ENCODE measurements at places on chromosomes 1 and 21.
A peak's percentile ranks its signal among the peaks of the same experiment; 100 is the strongest.

DNA sequence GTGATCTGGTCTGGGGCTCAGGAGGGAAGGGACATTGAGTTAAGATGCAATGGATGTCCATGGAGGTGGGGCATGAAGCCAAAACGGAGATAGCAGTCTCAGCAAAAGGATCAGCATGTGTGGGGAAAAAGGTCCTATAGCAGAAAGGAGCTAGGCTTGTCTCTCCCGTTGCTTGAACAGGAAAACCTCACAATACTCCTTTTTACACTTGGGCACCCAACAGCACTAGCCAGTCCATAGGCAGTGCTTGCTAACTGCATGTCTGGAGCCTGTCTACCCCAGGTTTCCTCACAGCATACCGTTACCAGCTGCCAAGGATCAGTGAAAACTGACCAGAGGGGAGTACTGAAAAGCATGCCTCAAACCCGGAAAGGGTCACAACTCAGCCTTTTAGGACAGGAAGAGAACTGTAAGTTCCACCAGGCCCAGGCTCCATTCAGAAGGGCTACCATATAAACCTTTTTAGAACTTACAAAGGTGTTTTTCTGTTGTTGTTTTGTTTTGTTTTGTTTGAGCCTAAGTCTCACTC lies 78.6 kb downstream of the JAK1 start:
- no peak for DNase-seq

DNA sequence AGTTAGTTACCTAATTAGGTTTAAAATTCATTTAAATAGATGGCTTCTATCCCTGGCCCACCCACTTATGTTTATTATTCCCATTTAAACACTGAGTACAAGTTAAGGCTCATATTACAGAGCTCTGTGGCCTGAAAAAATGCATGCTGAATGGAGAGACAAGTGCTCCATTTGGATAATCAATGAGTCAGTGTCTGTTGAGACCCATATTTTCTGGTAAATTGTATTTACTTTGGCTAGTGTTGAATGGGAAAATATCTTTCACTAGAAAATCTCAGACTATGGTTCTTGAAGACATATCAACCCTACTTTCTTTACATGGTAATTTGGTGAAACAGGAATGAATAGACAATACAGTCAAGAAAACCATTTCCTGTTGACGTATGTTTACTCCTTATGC lies 356.0 kb downstream of the S1PR1 start:
- DNase-seq: no peak

GRCh38 chr1:106278716-106279115 lies 777.8 kb upstream of the PRMT6 start:
- no peak for DNase-seq

GRCh38 chr1:156801409-156802121 lies 15.1 kb downstream of the SH2D2A start:
- peak; percentile 46 for DNase-seq

- DNase-seq: no peak
Observed at GRCh38 chr1:162206300-162206699, 136.8 kb downstream of the NOS1AP start.

DNA sequence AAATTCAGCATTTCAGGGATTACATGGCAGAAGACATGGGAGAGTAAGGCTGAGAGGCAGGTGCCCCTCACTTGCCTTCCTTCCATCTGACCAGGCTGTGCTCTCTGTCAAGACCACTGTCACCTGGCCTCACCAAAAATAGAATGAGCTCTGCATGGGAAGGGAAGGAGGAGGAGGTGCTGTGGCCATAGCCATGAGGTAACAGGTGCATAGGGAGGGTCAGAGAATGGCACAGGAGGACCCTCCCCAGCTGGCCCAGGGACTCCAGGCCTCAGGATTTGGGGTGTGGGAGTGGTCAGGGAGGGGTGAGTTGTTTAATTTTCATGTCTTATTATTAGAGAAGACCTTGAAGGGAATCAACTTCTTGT lies 192.3 kb downstream of the FCRL5 start:
- DNase-seq: no peak

GRCh38 chr1:165562571-165562970 lies 18.8 kb downstream of the LRRC52 start:
- DNase-seq: no peak

- DNase-seq: no peak
Observed at GRCh38 chr1:99738858-99739465, 27.5 kb downstream of the FRRS1 start.

GRCh38 chr1:214178102-214178501 lies 102.9 kb upstream of the SMYD2 start:
- no peak for DNase-seq

GRCh38 chr1:41734201-41734970 lies 184.3 kb downstream of the HIVEP3 start:
- DNase-seq: no peak

- DNase-seq: no peak
Observed at GRCh38 chr1:48499211-48499735, 27.3 kb upstream of the SPATA6 start.

GRCh38 chr1:34851431-34852105 lies 8.0 kb downstream of the SMIM12 start:
- no peak for DNase-seq

DNA sequence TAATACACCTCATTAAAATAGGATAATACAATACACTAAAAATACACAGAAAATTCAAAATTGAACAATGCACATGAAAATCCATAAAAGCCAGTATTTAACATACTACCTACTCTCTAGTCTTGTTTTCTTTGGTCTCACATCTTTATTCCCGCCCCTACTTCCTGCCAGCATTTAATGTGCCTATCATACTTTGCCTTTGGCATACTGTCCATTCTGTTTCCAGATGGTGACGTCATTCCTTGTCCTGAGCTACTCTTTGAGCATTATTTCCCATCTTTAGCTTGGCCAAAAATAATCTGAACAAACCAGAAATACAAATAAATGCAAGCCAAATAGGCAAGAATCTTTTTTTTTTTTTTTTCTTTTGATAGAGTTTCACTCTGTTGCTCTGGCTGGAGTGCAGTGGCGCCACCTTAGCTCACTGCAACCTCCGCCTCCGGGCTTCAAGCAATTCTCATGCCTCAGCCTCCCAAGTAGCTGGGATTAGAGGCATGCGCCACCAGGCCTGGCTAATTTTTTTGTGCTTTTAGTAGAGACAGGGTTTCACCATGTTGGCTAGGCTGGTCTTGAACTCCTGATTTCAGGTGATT lies 4.4 kb downstream of the HFM1 start:
- no peak for DNase-seq

DNA sequence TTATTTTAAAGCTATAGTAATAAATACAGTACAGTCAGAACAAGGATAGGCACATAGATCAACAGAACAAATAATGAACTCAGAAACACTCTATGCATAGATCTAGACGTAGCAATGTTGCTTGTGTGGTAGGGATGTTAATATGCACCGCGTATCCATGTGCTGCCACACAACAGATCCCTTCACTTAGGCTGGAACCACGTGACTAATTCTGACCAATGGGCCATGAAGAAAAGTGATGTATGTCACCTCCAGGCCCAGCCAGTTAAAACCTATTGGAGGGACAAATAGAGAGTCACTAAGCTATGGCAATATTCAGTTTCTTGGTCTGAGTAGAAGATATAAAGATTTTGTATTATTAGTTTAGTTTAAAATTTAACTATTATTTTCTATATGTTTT lies 91.4 kb downstream of the ADAMTS1 start:
- DNase-seq: no peak

DNA sequence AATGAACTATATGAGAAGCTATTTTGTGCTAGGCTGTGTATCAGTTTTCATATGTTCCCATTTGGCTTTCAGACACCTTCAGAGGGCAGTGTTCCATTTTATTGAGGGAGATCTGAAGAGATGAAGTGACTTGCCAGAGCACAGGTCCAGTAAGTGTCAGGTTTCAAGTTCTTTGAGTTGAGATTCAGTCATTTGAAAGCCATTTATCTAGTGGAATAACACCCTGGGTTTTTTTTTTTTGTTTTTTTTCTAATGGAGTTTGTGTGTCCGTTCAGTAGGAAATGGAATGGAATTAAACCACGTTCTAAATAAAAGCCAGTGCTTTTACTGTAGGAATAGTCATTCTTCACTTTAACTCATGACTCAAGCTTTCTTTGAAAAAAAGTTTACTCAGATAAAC lies 652.9 kb upstream of the USP24 start:
- DNase-seq: no peak

GRCh38 chr21:23401278-23401677 lies 2206.0 kb downstream of the MRPL39 start:
- DNase-seq: no peak

DNA sequence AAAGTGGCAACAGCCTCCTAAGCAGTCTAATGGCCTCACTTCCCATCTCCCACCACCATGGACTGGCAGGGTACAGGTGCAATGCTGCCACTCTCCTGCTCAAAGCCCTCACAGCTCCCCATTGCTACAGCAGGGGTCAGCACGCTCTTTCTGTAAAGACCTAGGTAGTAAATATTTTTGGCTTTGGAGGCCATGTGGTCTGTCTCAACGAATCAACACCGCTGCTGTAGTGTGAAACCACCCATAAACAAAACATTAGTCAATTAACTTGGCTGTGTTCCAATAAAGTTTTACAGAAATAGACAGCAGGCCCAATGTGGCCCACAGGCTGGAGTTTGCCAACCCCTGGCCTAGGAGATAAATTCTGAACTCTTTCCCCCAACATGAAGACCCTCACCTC lies 44.6 kb upstream of the TMEM125 start:
- no peak for DNase-seq

DNA sequence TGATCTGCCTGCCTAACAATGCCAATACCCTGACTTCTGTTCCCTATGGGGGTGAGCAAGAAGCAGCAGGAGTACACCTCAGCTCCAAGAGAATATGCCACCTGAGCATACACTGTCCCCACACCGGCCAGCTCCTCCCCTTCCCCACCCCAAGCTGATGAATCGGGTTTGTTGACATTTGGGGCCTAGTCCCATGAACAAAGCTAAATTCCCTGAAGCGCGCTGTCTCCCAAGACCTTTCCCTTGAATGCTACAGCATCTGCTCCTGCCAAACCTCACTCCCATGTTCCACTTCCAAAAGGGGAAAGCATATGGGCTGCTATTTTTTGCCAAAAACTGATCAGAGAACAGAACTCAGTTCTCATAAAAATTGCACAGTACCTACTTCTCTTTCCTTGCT lies 220.4 kb upstream of the CAMK1G start:
- DNase-seq: peak; percentile 77

- no peak for DNase-seq
Observed at GRCh38 chr1:85319491-85319890, 43.1 kb upstream of the BCL10 start.

DNA sequence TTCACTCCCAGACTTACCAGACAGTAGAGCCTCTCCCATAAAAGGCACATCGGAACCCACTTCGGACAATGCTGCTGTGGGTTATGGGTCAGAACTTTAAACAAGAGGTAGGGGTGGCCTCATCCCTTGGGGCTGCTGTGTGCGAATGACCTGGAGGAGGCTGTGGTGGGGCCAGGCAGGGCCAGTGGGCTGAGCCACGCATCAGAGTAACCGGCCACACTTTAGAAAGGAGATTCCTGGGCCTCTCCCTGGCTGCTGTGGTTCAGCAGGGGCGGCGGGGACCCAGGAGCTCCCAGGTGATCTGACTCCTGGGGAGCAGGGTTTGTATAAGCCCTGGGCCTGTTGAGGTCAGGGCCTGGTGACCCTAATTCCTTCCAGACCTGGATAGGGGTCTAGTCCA lies 110.2 kb upstream of the C1orf174 start:
- no peak for DNase-seq

- DNase-seq: peak; percentile 97
Observed at GRCh38 chr1:9588551-9589143, at the start of gene TMEM201. Gene TMEM201, plus strand, starts transcription at chr1:9588911. Its CDS starts 20 bp downstream, at chr1:9588931.

DNA sequence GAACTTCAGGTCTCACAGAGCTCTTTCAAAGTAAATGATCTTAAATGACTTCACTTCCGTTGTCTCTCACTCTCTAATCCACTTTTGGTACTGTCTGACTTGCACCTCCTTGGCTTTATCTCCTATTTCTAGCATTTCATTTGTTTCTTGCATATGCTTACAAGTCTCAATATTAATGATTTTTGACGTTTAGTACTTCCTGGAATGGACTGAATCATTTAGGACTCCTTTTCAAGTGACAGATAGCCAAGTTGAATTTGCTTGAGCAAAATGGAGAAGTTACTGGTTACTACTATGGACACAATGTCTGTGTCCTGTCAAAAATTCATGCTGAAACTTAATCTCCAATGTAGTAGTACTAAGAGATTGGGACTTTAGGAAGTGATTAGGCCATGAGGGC lies 7.0 kb upstream of the SGIP1 start:
- no peak for DNase-seq

DNA sequence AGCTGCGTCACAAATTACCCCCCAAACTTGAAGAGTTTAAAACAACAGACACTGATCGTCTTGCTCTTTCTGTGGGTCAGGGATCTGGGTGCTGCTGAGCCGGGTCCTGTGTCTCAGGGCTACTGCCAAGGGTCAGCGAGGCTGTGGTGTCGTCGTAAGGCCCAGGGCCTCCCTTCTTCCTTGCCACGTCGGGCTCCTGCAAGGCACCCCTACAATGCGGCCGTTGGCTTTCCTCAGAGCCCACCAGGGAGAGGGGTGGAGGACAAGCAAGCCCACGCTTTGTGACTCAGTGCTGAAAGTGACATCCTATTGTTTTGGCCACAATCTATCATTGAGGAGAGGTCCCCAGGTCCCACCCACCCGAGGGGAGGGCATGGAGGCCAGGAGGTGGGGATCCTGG lies 7.7 kb upstream of the FBLIM1 start:
- DNase-seq: no peak

DNA sequence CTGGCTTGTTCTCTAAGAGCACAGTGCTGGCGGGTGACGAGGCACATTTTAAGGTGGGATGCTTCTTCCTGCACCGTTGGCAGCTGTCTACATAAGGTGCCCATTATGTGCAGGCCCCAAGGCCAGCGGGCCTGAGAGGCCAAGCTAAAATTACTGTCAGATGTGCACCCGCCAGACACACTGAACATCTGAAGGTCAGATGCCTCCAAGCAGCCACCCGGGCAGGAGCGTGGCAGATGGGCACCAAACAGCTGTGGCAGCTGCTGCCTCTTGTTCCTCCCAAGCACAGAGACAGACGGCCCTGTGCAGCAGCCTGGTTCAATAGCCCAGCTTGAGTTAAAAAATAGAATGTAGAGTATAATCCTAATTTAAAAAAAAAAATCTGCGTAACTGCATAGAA lies 211.9 kb upstream of the EDN2 start:
- DNase-seq: no peak

- DNase-seq: no peak
Observed at GRCh38 chr1:221429264-221429663, 312.6 kb downstream of the DUSP10 start.

GRCh38 chr1:192170196-192170984 lies 12.1 kb downstream of the RGS18 start:
- no peak for DNase-seq

Data from cerebellum (tissue), 4 donors.